ENCODE measurements at places on chromosomes 13 and 19.

DNA sequence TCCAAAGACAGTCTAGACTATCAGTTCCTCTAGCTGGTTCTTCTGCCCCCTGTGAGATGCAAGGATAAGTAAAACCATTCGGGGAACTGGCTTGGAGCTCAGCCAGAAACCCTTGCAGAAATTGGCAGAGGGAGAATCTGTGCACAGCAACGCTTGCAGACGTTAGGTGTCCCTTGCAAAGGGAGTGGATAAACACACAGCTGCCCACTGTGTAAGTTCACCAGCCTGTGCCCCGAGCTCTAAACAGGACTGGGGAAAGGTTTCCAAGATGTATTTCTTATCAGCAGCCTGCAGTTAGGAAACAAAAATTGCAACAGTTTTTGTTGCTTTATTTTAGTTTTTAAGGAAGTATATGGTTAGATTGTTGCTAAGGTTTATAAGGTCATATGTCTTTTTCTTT is 19.0 kb upstream of the ADGRE1 start:
- DNase-seq = no peak

DNA sequence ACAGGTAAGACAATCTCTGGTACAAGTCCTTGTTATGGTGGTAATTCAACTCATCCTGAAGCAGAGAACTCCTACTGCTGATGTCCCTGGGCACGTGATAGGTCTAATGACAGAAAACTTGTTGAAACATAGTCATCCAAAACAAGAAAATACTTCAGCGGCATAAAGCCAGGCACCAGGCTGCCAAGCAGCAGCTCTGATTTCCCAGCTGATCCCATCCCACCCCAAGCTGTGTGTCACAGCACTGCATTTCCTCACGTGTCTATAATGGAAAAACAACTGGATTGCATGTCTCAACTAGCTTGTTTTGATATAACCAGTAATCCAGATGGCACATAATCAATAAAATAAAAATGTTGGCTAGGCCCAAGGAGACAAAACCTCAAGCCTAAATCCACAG is 64.8 kb downstream of the MIPEP start:
- DNase-seq = no peak

GRCh38 chr13:114145256-114145655 is 12.8 kb upstream of the RASA3 start:
- no peak for DNase-seq

GRCh38 chr13:105984646-105985045 is 550.8 kb downstream of the EFNB2 start:
- DNase-seq = no peak

DNA sequence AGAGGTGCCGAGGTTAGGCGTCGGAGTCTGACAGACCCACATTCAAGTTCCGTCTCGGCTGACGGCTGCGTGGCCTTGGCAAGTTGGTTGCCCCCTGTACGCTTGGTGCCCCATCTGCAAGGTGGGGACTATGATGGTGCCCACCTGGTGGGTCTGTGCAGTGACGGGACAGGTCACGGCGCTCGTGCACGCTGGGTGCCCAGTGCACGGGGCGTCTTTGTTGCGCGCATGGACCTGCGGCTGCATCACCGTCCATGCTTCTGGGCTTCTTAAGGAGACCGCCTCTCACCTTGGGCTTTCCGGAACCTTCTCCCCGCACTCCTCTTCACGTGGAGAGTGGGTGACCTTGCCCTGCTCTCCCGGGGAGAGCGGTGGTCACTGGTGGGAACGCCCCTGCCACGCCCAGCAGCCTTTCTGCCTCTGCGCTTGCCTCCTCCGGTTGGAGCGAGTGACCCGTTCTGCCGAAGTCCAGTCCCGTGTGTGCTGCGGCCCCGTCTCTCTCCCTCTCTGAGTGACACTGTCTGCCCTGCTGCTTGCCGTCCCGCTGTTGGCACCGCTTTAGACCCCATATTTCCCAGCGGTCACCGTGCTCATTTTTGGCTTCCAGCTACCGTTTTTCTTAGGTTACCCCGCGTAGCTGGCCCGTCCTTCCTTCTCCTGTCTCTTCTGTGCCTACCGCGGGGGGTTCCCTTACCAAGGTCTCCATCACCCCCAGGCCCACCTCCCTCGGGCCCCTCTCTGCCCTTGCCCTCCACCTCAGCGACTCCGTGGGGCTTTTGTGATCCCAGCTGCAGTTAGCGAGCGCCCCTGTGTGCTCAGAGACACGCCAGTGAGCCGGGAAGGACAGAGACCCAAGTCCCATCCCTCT is 6.4 kb downstream of the ATP11A start:
- DNase-seq = no peak

GRCh38 chr19:12946092-12946721 is 545 bp downstream of the RAD23A start:
- DNase-seq = no peak

- DNase-seq = no peak
These were observed 135.7 kb downstream of the STK24 start for GRCh38 chr13:98441056-98441676.

DNA sequence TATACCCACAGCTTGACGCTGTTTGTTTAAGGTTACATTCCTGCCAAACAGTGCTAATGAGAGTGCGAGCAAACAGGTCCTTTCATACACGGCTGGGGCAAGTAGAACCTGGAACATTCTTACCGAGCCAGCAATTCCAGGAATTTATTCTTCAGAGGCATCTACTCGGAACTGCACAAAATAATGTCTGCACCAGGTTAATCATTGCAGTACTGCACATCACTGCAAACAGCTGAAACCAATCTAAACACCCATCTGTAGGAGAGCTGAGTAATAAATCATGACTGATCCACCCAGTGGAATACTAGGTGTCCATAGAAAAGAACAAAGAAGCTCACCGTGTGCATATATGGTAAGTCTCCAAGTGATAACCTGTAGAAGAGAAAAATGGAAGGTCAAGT is 1.2 kb upstream of the ZNF579 start:
- DNase-seq = no peak

- no peak for DNase-seq
These were observed 17.3 kb downstream of the ANKRD24 start for GRCh38 chr19:4199699-4200293.

- no peak for DNase-seq
These were observed 2.6 kb downstream of the AP1M1 start for GRCh38 chr19:16200038-16201010.

DNA sequence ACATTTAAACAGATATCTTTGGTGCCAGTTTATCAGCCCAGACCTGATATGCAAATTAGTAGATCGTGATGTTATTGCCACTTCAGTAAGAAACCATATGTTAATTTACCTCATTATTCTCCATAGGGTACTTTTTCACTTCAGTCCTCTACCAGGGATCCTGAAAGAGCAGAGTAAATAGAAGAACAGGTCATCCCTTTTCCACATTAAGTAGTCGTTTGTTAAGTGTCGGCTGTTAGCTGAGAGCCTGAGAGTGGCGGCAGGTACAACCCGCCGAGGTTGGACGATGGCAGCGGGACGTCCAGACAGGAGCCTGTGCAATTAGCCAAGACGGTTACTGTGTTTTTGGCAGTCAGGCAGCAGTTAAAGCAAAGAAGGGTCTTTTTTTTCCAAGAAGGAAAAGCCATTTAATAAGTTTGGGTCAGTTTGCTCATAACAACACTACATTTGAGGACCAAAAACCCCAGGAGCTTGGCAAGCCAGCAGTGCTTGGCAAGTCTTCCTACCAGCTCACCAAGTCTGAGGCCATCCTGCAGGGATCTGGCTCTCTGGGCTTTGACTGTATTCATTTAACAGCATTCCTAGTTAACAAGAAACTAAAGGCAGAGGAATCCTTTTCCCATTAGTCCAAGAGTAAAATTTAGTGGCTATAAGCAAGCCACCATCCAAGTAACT is 231.8 kb downstream of the SHISA2 start:
- no peak for DNase-seq

DNA sequence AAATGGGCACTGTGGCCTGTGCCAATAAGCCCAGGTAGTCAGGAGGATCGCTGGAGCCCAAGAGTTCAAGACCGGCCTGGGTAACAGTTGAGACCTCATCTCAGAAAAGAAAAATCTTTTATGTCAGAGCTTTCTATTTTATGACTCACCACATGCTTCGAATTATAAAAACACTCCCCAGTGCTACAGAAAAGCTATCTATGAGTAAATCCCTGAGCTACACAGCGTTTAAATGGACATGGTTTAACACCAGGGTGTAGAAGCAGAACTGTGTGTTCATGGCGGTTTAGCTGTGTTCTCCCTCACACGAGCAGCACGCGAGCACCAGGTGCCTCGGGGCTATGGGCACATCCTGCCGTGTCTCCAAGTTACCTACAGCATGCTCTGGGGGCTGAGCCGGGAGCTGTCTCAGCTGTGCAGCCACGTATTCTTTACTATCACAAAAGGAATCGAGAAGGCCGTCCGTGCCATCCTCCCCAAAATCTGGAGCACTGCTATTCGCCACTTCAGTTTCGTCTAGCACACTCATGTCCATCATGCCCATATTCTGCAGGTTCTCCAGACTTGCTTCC is 6.7 kb downstream of the SAFB2 start:
- no peak for DNase-seq

- DNase-seq = no peak
These were observed 17.2 kb downstream of the GTF2F2 start for GRCh38 chr13:45137526-45137925.

GRCh38 chr19:11168568-11168967 is 13.0 kb upstream of the SPC24 start:
- no peak for DNase-seq

GRCh38 chr13:59166174-59166573 is 997.6 kb downstream of the DIAPH3 start:
- no peak for DNase-seq

GRCh38 chr13:107736170-107736569 is 479.2 kb downstream of the LIG4 start:
- no peak for DNase-seq

GRCh38 chr19:11324079-11324661 is 15.3 kb downstream of the RAB3D start:
- no peak for DNase-seq

- DNase-seq = no peak
These were observed 19.8 kb upstream of the SLC7A9 start for GRCh38 chr19:32889137-32889934.

GRCh38 chr13:40786568-40786996 is 2.8 kb upstream of the SLC25A15 start:
- DNase-seq = no peak

DNA sequence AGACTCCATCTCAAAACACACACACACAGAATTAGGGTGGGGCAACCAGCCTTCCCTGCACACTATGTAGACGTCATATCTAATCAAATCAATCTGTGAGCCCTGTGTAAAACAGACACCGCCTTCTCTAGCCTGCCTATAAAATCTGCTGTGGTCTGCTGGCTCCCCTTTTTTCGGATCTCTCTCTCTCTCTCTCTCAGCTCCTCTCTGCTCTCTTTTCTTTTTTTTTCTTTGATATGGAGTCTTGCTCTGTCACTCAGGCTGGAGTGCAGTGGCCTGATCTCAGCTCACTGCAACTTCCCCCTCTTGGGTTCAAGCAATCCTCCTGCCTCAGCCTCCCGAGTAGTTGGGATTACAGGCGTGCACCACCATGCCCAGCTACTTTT is 11.8 kb upstream of the CD70 start:
- no peak for DNase-seq

- DNase-seq = no peak
These were observed 93.7 kb downstream of the NLRP12 start for GRCh38 chr19:53730391-53730790.

DNA sequence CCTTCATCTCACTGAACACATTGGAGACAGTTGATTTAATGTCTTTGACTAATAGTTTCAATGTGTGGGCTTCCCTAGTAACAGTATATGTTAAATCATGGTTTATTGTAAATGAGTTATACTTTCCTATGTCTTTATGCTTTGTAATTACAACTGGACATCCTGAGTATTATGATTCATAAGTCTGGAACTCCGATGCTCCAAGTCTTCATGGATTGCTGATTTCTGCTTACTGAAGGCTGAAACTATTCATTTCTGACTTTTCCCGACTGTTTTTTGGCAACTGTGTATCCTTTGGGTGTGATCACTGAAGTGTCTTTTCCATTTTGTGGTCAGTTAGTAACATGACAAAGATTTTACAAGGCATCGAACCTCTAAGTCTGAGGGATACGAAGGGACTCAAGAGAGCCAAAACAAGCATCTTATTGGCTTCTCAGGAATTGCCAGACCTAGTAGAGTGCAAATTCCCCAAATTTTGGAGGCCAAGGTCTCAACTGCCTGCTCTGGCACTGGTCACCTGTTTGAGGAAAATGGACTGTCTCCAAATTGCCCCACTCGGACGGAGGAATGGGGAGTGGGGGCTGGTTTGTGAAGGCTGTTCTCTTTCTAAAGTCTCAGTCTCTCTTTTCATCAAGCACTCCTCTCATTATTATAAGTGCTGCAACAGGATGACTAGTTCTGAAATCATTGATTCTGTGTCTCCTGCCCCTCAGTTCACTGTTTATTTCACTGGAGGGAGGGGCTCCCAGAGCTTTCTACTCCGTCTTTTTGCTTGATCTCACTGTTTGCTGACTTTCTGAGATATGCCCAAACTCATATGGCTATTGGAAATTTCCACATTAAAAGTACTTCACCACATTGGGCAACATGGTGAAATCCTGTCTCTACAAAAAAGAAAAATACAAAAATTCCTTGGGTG is 20.2 kb upstream of the CD70 start:
- DNase-seq = no peak

DNA sequence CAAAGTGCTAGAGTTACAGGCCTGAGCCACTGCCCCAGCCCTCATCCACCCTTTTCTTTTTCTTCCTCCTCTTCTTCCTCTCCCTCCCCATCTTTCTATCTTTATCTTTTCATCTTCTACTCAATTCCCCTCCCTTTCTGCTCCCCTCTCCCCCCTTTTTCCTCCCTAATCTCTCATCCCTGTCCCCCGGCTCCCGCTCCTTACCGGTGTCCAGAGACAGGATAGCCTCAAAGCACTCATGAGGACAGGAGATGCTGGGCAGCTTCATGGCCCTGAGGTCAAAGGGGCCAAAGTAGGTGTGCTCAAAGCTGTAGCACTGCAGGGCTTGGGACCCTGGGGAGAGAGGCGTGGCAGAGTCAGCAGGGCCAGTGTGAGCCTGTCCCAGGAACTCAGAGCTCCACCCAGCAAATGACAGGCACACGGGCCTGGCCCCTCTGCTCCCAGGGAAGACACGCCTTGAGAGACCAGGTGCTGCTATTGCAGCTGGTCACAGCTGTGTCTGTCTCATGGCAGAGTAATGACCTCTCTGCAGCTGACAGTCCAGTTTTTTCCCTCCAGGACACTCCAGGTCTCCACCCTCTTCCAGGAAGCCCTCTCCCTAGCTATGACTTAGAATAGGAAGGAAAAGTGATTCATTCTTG is 2.6 kb downstream of the LYPD5 start:
- DNase-seq = no peak

- DNase-seq = no peak
These were observed 232.5 kb downstream of the SLC7A1 start for GRCh38 chr13:29362849-29363604.

DNA sequence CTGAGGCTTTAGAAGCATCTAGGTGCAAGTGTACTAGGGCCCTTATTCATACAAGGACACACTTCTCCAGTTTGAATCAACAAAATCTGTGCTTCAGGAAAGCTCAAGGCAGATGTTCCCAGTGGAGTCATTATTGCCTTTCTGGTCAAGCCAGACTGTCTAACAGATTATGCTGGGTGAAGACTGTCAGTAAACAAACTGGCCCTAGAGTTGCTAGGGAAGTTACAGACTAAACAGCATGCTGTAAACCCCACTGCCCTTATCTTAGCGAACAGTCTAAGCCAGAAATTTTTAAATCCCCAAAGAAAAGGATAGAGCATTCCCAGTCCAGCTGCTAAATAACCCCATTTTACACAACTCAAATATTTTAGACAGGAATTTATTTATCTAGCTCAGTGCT is 1701.3 kb upstream of the PRR20A start:
- DNase-seq = no peak

- no peak for DNase-seq
These were observed 295.1 kb upstream of the SLITRK5 start for GRCh38 chr13:87376081-87376480.
